ENCODE measurements at places on chromosomes 11 and 22.

DNA sequence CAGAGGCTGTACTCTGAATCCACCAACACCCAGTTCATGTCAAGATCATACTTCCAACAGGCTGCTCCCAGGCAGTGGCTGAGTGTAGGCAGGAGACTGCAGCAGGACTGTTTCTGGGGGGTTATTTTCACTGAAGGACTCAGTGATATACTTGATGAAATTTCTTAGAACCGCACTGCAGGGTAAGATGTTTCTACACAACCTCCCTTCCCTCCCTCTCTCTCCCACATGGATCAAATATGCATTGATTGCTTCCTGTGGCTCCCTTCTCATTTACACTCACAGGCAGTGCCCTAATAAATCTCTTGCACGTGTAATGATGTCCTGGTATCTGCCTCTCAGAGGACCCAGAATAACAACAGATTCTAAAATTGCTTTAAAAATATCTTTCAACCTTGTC lies 251.3 kb upstream of the CCDC179 start:
- no peak for DNase-seq

DNA sequence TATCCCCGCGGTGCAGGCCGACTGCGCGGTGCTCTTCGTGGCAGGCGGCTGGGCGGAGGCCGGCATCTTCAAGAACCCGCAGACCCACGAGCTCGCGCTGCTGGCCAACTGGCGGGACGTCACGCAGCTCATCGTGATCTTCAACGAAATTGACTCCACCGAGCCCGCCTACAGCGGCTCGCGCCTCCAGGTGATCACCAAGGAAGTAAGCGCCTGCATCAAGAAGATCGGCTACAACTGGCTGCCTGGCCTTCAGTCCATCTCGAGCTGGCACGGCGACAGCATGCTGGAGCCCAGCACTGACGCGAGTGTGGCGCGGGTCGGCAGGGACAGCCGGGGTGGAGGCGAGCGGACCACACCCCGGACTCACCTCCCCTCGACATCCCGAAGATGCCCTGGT lies 53.9 kb upstream of the MTNR1B start:
- no peak for DNase-seq

- DNase-seq = no peak
Measured at GRCh38 chr22:17422736-17423343, 53.6 kb downstream of the CECR2 start.

- no peak for DNase-seq
Measured at GRCh38 chr22:48694296-48694883, 1133.3 kb downstream of the BRD1 start.

DNA sequence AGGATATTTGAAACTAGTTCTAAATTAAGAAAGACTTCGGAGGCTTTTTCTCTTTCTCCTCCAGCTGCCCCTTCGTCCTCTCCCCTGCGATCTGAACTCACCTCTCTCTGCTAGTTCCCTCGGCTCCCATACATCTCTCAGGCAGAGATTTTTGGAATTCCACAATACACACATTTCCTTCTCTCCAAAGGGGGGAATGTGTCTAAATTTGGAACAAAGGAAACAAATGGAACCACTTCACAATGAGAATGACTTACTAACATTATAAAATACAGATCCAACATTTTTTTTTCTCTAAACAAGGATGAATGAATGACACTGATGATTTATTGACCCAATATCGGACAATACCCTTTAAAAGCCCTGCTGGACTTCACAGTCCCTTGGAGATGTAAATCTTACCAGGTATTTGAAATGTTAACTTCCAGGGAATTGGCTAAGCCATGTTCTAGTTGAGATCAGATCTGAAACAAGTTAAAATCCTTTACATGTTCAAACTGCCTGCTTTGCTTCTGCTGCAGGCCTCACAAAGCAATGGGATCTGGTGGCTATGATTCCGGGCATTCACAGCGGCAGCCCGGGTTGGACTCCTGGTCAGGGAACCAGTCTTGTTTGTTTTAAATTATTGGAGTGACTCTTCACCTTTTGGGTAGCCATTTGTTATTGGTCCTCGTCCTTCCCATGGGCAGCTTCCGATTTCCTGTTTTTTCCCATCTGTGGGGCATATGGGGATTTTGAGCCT lies 20.5 kb upstream of the GSTP1 start:
- no peak for DNase-seq

GRCh38 chr11:16155448-16155847 lies 200.9 kb downstream of the SOX6 start:
- DNase-seq = no peak

GRCh38 chr11:67613313-67613959 lies 6.7 kb downstream of the NDUFV1 start:
- no peak for DNase-seq
